NCI-H1436 treated with DMSO at 0.1 percent for 48 hours (cell line): ENCODE measurements at places on chromosomes 16 and 17.

DNA sequence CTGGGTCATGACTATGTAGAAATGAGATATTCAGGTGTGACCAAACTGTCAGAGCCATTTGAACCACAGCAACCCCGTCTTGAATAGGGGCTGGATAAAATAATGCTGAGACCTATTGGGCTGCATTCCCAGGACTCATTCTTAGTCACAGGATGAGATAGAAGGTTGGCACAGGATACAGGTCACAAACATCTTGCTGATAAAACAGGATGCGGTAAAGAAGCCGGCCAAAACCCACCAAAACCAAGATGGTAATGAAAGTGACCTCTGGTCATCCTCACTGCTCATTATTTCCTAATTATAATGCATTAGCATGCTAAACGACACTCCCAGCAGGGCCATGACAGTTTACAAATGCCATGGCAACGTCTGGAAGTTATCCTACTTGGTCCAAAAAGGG lies 545.5 kb downstream of the TMEM114 start:
- no peak for DNase-seq

- no peak for DNase-seq
These were observed 379.2 kb downstream of the CDH11 start for GRCh38 chr16:64742455-64743223.

DNA sequence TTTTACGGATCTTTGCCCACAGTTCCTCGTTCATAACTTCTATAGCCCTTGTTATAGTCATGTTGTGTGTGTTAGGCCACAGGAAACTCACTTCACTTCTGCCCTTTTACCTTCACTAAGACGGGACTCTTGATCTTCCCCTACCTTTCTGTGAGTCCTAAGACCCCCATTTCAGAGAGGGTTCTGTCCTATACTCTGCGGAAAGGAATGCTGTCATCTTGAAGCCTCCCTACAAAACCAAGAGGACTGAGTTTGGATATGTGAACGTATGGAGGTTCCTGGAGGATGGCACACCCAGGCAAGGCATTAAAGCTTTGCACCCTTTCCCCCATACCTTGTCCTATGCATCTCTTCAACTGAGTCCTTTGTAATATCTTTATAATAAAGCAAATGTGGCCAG lies 3.7 kb downstream of the UBB start:
- no peak for DNase-seq

GRCh38 chr16:75326333-75326732 lies 74.9 kb upstream of the BCAR1 start:
- no peak for DNase-seq

- no peak for DNase-seq
These were observed 25.7 kb downstream of the MAP3K3 start for GRCh38 chr17:63647936-63648335.

- no peak for DNase-seq
These were observed 676 bp downstream of the CPD start for GRCh38 chr17:30379303-30379902.

GRCh38 chr17:81272616-81273015 lies 22.5 kb downstream of the SLC38A10 start:
- DNase-seq, result no peak

- no peak for DNase-seq
These were observed 11.0 kb downstream of the SNN start for GRCh38 chr16:11679250-11679649.

GRCh38 chr16:49484451-49484849 lies 110.8 kb downstream of the C16orf78 start:
- no peak for DNase-seq

DNA sequence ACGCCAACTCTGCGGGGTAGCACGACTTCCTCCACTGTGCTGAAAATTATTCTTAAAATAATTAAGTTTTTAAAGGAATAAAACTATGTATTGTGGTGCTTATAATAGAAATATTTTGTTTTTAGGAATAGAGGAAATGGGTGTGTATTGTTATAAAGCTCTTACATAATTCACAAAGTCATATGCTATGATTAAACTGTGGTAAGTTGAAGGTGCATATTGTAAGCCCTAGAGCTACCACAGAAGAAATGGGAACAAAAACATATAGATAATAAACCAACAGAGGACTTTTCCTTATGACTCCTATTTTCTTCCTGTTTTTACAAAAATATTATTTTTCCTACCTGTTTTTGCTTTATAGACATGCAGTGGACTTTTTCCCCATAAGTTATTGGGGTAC lies 4.3 kb upstream of the SLFN11 start:
- DNase-seq, result no peak

DNA sequence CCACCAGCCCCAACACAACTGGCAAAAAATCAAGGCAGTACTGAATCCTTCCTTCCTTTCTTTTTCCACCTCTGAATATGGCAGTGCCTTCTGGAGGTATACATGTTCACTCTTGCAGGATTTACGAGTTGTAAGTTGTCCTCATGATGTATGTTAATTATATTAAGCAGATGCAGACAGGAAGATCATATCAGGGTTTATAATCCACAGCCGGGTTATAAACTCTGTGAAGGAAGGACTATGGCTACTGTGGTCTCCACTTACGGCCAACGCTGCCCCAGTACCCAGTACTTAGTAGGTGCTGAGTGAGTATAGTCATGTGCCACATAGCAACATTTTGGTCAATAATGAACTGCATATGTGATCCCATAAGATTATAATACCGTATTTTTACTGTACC lies 19.6 kb upstream of the IRX5 start:
- no peak for DNase-seq

DNA sequence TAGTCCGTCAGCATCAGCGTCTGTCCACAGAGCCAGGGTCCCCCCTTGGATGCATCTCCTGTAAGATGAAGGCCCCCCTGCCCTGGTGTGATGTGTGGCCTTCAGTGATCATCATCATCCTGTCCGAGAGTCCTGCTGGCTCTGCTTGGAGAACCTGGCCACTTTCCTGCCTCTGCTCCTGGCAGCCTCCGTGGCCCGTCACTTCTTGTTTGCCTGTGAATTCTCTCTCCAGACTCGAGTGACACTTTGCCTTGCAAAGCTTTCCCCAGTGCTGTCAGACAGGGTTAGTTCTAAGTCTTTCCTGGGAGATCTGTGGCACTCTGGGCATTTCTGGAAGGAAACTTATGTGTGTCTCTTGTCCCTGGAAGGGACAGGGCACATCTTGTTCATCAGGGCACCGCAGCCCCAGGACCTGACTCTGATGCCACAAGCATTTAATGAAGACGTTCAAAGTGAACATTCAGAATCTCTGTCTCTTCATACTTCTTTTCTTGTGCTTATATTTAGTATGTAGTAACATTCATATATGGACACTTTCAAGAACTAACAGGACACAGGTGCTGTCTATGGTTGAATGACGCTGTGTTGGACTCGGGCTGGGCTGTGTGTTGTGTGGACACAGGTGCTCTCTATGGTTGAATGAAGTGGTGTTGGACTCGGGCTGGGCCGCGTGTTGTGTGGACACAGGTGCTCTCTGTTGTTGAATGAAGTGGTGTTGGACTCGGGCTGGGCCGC lies 68.5 kb downstream of the RPTOR start:
- DNase-seq, result no peak

DNA sequence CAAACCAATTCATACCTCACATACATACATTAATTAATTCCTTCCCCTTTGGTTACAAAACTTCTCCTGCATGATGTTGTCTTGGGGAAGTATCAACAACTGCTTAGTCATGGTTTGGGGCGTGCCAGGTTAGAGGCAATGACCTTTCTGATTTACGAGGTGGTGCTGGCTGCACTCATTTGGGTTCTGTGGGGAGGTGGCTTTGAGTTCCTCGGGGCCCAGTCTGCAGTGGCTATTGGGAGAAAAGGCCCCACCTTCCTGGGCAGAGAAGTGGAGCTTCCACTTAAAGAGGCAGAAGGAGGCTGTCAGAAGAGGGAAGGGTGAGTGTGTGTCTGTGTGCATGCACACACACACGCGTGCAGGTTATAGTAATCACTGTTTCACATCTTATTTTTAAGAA lies 10.2 kb upstream of the ETV4 start:
- DNase-seq, result no peak

DNA sequence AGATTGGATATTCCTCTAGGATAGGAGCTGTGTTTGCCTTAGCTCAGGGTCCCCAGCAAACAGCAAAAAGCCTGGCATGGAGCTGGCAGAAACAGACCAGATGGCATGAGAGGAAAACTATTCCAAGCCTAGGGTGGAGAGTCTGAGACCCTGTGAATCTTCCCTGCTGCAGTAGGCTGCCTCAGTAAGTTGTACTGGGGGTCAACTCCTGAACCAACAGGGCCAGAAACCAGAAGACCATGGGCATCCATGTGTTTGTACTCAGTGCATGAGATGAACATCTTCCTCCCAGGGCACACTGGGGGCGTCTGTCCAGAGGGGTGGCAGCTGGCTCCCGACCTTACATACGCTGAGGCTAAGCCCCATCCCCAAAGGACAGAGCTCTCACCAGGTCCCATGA lies 214.4 kb downstream of the C16orf78 start:
- no peak for DNase-seq
